Breast epithelium (tissue), 4 donors: ENCODE measurements at places on chromosomes 12 and 14. TPM values are rescaled to one million over a fixed set of nuclear protein-coding genes. Genes with fewer than 3 reads are reported as not detected.
A peak's percentile ranks its signal among the peaks of the same experiment; 100 is the strongest.

DNA sequence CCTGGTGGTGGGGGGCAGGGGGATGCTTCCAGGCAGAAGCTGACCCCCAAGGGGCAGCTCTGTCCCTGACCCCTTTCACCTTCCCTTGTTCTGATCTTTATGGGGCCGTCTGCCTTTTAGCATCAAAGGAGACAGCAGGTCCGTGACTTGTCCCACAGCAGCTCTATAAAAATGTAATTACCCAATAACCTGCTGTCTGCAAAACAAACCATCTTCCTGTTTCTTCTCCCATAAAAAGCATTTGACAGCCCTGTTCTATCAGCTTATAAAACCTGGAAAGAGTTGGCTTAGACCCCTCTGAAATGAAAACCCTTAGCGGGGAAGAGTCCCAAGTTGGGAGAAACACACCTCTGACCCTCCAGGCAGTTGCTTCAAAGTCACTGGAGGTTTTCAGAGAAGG, 416.9 kb downstream of the MED13L start:
- no peaks in the 10 kb centered on the region for H3K4me1 ChIP-seq
- no peaks in the 10 kb centered on the region for H3K27me3 ChIP-seq
- H3K4me3 ChIP-seq, result no peak overlapping the region
- DNase-seq, result no peak
- H3K36me3 ChIP-seq, result no peaks in the 10 kb centered on the region

GRCh38 chr14:66359500-66359899, 126.7 kb upstream of the CCDC196 start:
- no peaks in the 10 kb centered on the region for H3K4me1 ChIP-seq
- no peaks in the 10 kb centered on the region for H3K27me3 ChIP-seq
- DNase-seq, result no peak
- no peaks in the 10 kb centered on the region for H3K36me3 ChIP-seq

The RAPGEF3 gene
- 87.8 TPM for total RNA-seq

DNA sequence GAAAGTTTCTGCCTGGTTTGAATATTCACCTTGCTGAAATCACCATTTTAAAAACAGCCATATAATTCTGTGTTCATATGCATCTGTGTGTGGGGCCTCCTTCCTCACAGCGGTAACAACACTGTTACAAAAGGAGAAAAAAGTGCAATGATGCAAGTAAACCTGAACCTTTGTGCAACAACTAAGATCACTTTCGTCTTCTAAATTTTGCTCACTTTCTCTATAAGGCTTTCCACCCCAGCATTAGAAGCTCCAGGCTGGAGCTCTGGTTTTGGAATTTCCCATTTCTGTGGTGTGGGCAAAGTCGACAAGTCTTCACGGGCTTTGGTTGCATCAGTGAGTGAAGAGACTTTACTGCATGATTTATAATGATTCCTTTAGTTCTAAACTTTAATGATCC, 18.4 kb downstream of the FGD6 start:
- no peak overlapping the region for H3K27ac ChIP-seq
- H3K4me1 ChIP-seq, result no peaks in the 10 kb centered on the region
- no peak for DNase-seq
- H3K27me3 ChIP-seq, result no peaks in the 10 kb centered on the region
- H3K36me3 ChIP-seq, result no peaks in the 10 kb centered on the region

The NFATC4 gene
- 32.8 TPM for total RNA-seq

- H3K27me3 ChIP-seq, result no peaks in the 10 kb centered on the region
- H3K27ac ChIP-seq, result no peak overlapping the region
- H3K4me1 ChIP-seq, result no peaks in the 10 kb centered on the region
- H3K4me3 ChIP-seq, result no peak overlapping the region
These were observed 623.3 kb downstream of the LRFN5 start for GRCh38 chr14:42229976-42230375.

The FSCB gene
- total RNA-seq, result 1.6 TPM

DNA sequence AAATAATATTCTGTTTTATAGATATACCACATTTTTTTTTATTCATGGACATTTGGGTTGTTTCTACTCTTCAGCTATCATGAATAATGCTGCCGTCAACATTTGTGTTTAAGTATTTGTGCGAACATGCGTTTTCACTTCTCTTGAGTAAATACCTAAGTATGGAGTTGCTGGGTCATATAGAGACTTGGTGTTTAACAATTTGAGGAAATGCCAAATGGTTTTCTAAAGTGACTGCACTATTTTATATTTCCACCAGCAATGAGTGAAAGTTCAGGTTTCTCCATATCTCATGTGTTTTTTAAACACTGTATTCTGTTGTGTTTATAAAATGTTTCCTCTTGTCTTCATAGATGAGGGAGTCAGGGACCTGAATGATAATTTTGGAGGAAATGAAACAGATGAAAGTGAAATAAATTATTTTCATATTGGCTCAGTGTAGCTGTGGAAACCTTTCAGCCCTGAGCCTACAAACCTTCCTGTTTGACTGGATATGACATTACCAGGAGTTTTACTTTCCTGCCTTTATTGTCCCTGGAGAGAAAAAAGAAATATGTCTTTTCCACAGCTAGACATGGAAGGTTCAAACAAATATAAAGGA, 26.3 kb downstream of the DAAM1 start:
- H3K4me3 ChIP-seq, result no peak overlapping the region
- no peaks in the 10 kb centered on the region for H3K27me3 ChIP-seq
- no peak for DNase-seq
- H3K4me1 ChIP-seq, result peaks cover 6% of the 10 kb centered on the region
- H3K27ac ChIP-seq, result peak overlapping the region; percentile 21
- no peaks in the 10 kb centered on the region for H3K36me3 ChIP-seq

DNA sequence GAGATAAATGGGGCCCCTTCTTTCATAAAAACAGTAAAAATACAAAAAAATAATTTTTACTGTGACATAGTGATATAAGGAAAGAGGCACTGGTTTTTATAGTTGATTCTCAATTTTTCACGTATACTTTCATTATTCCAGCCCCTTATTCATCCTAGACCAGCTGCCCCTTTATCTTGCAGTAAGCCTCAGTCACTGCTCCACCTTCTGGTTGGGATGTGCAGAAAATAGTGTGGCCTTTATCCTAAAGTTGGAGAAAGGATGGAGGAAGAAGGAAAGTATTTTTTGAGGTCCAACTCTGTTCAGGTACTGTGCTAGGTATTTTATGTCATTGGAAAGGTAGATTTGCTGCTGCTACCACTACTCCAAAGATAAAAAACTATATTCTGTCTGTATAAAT, 172.7 kb downstream of the ANO6 start:
- H3K36me3 ChIP-seq, result peaks cover 1% of the 10 kb centered on the region
- H3K27ac ChIP-seq, result no peak overlapping the region
- H3K27me3 ChIP-seq, result no peaks in the 10 kb centered on the region
- no peak for DNase-seq
- no peaks in the 10 kb centered on the region for H3K4me1 ChIP-seq

- H3K27me3 ChIP-seq, result no peaks in the 10 kb centered on the region
- H3K4me1 ChIP-seq, result no peaks in the 10 kb centered on the region
These were observed 28.6 kb downstream of the EML1 start for GRCh38 chr14:99821519-99822508.

The ADAMTS20 gene
- not detected for total RNA-seq

The CEBPE gene
- total RNA-seq, result 0.32 TPM

The LPAR5 gene
- 1.8 TPM for total RNA-seq

DNA sequence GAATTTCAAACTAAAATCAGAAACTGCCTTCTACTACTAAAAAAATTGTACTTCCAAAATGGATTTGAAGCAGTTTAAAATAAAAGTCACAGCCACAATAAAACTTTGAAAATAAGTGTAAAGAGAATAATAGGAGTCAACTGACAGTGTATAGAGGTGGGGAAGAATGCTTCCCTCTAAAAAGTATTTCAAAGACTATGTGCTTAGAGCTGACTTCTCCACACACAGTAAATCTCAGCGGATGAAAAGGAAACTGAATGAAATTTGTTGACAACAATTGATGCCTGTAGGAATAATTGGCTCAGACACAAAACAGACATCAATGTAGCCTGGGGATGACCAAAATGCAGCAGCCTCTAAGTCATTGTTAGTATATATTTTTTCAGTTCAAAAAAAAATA, 7.9 kb downstream of the IGF1 start:
- H3K4me1 ChIP-seq, result no peaks in the 10 kb centered on the region
- no peaks in the 10 kb centered on the region for H3K27me3 ChIP-seq
- H3K36me3 ChIP-seq, result no peaks in the 10 kb centered on the region
- no peak overlapping the region for H3K27ac ChIP-seq
- no peak overlapping the region for H3K4me3 ChIP-seq
- no peak for DNase-seq

DNA sequence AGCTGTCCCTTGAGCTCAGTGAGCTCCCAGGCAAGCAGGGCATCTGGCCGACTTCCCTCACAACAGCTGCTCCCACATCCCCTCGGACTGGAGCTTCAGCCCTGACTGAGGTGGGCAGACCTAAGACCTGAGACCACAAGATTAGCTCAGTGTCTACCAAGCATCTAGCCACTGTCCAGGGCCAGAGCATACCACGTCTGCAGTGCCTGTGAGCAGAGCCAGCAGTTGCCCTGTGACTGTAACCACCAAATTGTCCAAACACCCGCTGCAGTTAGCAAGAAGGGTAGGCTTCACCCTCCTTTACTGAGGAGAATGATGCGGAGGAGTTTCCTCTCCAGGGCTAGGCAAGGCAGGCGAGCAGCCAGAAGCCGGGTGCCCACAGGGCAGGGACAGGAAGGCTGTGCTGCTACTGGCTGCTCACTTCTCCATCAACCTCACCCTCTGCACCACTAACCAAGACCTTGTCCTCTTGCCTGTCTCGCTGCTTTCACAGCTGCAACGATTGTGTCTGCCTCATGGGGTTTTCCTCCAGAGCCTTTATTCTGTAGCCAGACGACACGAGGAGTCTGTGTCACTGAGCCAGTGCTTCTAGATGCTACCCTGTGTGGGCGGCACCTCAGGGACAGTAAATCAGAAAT, 53.9 kb downstream of the ANAPC7 start:
- H3K27ac ChIP-seq, result peak overlapping the region; percentile 15
- no peaks in the 10 kb centered on the region for H3K36me3 ChIP-seq
- no peaks in the 10 kb centered on the region for H3K4me1 ChIP-seq
- no peaks in the 10 kb centered on the region for H3K27me3 ChIP-seq
- H3K4me3 ChIP-seq, result no peak overlapping the region
- DNase-seq, result no peak

The MCRS1 gene
- 52.4 TPM for total RNA-seq

DNA sequence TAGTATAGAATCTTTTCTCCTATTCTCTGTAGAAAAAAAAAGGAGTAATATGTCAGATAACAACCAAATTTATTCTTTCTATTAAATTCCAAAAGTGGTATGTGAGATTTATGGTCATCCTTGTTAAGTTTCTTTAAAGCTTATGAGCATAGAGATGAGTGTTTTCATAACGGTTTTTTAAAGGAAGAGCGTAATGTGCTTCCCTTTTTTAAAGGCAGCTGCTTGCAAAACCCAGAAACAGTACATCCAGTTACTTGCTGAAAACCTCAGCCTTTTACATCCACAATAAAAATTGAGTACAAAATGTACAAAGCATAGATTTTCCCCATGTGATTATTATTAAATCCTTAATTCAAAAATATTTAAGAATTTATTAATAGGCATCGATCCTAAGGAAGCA, 53.6 kb upstream of the CD163 start:
- no peak overlapping the region for H3K4me3 ChIP-seq
- no peak overlapping the region for H3K27ac ChIP-seq
- DNase-seq, result no peak
- H3K4me1 ChIP-seq, result no peaks in the 10 kb centered on the region

DNA sequence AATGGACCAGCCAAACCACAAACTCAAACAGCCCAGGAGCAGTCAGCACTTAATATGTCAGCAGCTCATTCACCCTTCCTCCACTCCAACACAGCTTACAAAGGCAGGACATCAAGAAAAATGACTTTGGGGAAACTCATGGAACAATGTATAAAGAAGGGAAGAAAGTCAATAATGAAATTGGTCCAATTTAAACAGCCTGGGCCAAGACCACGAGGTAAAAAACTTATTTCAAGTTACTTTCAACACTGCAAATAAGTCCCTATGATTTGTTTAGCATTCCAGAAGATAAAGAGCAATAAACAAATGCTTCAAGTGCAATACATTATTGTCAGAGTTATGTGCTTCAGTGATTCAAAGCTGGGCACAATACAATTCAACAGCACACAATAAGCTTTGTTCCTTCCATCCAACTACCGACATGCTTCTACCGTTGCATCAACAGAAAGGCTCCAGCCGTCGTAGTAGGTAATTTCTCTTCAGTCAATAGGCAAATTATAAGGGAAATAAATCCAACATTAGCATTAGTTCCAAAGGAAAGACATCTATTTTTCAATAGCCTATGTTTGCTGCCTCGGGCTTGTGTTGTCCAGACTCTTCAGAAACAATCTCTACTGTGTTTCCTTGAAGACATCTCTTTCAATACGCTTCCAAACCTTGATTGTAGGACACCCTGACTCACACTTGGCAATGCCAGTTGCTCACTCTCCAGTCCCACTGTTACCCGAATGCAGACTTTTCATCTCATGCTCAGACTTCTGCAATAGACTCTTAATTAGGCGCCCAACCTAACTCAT, 225.7 kb downstream of the NUAK1 start:
- H3K27ac ChIP-seq, result no peak overlapping the region
- no peak overlapping the region for H3K4me3 ChIP-seq
- H3K36me3 ChIP-seq, result no peaks in the 10 kb centered on the region
- H3K27me3 ChIP-seq, result no peaks in the 10 kb centered on the region

The SYNDIG1L gene
- total RNA-seq, result 0.33 TPM

DNA sequence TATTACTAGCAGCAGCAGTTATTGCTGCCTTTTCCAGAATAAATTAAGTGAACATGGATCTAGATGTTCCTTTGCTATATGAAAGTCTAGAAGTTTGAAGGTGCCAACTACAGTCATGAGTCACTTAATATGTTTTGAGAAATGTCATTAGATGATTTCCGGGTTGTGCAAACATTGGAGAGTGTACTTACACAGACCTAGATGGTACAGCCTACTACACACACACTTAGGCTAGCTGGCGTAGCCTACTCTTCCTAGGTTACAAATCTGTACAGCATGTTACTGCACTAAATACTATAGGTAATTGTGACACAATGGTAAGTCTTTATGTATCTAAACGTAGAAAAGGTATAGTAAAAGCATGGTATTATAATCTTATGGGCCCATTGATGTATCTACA, 368.1 kb downstream of the PDZRN4 start:
- no peaks in the 10 kb centered on the region for H3K4me1 ChIP-seq
- no peak for DNase-seq
- H3K4me3 ChIP-seq, result no peak overlapping the region
- H3K27me3 ChIP-seq, result no peaks in the 10 kb centered on the region
- no peaks in the 10 kb centered on the region for H3K36me3 ChIP-seq
- no peak overlapping the region for H3K27ac ChIP-seq

GRCh38 chr14:49879646-49880204, 13.2 kb upstream of the ARF6 start:
- DNase-seq, result no peak
- no peaks in the 10 kb centered on the region for H3K36me3 ChIP-seq
- H3K4me3 ChIP-seq, result no peak overlapping the region
- H3K27me3 ChIP-seq, result no peaks in the 10 kb centered on the region
- no peaks in the 10 kb centered on the region for H3K4me1 ChIP-seq
- H3K27ac ChIP-seq, result no peak overlapping the region

DNA sequence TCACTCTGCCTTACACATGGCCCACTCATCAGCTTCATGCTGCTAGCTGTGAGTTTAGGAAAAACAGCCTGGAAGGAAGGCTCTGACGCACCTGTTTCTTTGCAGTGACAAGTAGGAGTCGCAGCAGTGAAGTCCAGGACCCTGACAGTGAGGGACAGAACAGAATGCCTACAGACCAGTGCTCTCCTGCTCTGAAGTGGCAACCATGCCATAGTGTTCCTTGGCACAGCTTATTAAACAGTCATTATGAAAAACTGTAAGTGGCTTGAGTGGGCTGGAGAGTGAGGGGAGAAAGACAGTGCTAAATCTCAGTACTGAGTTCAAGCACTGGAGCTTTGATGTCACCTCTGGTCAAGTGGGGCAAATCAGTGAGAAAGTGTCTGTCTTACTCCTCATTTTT, 61.7 kb downstream of the MYRFL start:
- H3K4me3 ChIP-seq, result no peak overlapping the region
- H3K36me3 ChIP-seq, result no peaks in the 10 kb centered on the region
- no peak overlapping the region for H3K27ac ChIP-seq
- no peak for DNase-seq
